ENCODE measurements at places on chromosomes 16 and 17. TPM values are rescaled to one million over a fixed set of nuclear protein-coding genes. Genes with fewer than 3 reads are reported as not detected.

GRCh38 chr17:39625198-39625785 is 1.5 kb upstream of the PPP1R1B start:
- no peak for DNase-seq

- DNase-seq, result no peak
Observed at GRCh38 chr17:58488428-58488890, 251 bp upstream of the HSF5 start.

- no peak for DNase-seq
Observed at GRCh38 chr17:39213852-39214251, 11.9 kb downstream of the STAC2 start.

DNA sequence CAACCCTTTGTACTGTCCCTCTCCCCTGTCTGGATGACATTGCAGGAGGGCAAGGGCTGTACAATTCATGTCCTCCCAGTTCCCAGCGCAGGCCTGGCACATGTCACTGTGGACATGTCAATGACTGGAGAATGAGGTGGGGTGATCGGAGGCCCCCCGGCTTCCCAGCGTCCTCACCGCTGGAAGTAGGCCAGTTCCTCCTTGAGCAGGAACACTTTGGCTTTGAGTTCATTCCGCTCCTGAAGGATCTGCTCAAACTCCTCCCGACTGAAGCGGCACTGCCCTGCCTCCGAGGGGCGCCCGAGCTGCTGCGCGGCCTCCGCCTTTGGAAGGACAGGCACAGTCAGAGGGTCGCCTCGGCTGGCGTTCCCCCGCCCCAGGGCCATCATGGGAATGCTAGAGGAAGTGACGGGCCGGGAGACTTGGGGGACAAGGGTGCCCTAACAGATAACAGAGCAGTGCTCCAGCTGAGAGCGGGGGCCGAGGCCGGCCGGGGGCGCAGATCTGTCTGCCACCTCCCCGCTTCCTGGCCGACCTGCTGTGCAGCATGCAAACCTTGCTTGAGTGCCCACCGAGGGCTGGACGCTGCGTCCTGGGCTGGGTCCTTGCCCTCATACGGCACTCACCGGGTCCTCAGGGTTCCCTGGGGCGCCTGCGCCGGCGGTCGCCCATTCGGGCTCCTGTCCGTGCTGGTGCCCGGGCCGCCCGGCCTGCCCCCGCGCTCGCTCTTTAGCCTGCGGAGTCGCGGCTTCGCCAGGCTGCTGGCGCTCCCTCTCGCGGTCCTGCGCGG is 1.3 kb downstream of the RILP start:
- no peak for DNase-seq

DNA sequence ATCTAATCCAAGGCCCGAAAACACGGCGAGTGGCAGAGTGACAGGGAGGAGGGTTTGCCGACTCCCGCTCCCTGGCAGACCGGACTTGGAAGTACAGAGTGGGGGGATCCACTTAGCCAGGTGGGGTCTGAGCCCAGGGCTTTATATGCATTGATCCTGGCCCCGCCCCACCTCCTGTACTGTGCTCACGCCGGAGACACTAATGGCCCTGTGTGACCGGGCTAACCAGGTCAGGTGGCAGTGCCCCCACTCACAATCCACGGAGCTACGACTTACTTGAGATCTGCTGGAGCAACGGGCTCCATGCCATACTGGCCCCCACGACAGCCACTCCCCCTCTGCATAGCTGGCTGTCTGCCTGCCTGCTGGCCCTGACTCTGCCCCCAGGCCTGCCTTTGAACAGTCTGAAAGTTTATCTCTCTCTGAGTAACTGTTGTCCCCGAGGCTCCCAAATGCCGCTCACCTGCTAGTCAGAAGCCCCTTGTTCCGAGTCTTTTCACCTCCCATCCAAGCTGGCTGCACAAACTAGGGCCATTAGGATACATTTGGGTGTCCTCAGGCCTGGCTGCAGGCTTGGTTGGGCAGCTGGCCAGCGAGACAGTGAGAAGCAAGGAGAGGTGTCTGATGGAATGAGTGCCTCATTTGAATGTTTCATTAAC is 28.0 kb downstream of the CACNA1G start:
- no peak for DNase-seq

DNA sequence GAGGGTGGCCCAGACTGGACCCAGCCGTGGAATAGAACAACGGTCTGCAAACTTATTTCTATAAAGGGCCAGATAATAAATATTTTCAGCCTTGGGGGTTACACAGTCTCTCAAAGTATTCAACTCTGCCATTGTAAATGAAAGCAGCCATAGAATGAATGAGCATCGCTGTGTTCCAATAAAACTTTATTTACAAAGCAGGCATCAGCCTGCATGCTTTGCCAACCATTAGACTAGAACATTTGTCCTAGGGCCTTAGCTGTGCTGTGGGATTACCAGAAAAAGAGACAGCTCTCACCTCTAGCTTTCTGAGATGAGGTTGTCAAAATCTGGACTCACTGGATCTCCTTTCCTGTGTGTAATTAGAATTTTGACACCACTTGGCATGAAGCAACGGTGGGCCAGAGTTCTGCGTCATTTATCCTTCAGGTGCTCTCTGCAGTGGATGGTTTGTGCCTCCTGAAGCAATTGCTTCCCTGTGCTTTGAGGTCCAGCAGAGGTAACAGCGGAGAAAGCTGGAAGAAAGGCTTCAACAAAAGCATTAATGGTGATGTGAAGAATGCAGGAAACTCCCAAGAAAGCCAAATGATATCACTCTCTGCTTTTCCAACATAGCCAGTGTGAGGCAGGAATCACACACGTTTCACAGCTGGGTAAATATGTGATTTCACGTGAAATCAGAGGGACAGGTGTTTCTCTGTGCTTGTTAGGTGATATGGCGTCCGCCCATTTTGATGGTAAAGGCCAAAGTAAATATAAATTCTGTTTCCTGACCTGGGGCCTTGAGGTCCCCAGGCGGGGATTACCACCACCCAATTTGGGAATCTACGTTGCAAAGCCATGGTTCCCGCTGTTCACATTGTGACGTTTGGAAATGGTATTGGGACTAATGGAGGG is 148.4 kb downstream of the PITPNC1 start:
- DNase-seq, result no peak

DNA sequence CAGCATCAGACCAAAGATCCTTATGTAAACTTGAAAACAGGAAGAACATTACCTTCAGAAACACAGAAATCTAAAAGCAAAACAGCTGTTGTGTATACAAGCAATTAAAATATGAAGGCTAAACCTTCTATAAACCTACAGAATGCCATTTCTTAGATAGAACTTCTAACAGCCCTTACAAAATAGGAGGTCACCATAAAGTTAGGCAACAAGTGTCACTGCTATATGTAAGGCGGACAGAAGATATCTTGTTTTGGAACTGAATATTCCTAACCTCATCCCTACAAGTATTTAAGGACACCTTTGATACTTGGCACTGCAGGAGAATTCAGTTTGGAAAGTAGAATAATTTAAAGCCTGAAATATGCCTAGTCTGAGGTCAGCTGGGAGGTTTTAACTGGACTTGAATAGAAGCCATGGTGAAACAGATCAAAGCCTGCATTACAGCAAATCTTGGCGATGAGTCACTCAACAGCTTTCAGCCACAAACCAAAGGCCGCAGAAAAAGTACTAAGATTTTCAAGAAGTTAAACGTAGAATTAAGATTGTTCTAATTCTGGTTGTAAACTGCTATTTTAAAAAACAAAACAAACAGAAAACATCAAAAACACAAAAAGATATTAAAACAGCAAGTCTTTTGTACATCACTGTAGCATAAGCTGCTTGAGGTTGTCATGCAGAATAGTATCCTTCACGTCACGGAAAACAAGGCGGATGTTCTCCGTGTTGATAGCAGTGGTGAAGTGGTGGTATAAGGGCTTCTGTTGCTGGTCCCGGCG is 42.7 kb downstream of the GNA13 start:
- no peak for DNase-seq

DNA sequence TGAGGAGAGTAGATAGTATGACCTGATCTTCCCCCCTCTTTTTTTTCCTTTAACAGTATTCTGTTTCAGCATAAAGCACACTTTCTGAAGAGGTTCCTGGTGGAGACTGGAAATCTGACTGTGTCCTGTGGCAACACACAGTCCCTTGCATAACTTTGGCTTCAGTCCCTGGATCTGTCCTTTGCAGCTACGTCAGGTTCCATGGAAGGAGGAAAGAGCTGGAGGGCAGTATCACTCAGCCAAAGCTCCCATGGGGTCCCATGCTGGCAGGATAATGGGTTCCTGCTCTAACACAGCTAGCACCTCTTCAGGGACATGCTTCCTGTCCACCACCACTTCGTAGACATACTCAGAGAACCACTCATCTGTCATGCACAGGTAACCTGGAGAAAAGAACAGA is 13.3 kb upstream of the SLC6A4 start:
- no peak for DNase-seq

GRCh38 chr17:34673995-34674890 is 94.9 kb downstream of the TMEM132E start:
- no peak for DNase-seq

The SLC5A11 gene
- not detected for total RNA-seq

DNA sequence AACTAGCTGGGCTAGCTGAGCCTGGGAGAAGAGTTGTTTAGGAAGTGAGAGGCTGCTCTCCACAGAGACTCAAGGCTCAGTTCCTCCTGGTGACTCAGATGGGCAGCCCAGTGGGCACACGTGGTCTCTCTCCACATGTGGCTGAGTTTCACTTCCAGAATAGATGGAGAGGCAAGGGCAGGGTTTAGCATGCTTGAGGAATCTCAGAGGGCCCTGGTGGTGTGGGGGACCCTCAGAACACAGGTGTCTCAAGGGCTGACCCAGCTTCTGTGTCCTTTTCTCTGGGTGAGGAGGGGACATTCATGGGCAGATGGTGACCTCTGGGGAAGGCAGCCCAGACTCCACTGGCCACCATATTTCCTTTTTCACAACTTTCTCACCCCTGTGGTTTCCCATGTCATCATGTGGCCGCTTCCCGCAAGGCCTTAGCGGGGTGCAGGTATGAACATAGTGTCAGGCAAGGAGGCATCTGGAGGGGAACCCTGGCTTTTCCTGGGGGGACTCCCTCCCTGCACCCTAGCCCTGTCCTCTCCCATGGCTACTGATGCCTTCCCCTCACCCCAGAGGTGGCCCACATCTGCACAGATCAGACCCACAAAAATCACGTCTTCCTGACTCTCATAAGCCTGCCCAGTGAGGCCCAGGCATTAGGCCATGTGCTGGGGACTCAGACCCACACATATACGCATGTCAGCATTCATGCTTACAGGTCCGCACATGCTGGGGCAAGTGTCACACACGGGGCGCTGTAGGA is 3.3 kb downstream of the GRN start:
- DNase-seq, result no peak

The RTN4RL1 gene
- total RNA-seq, result 5.4 TPM

The SEPTIN12 gene
- total RNA-seq, result not detected

DNA sequence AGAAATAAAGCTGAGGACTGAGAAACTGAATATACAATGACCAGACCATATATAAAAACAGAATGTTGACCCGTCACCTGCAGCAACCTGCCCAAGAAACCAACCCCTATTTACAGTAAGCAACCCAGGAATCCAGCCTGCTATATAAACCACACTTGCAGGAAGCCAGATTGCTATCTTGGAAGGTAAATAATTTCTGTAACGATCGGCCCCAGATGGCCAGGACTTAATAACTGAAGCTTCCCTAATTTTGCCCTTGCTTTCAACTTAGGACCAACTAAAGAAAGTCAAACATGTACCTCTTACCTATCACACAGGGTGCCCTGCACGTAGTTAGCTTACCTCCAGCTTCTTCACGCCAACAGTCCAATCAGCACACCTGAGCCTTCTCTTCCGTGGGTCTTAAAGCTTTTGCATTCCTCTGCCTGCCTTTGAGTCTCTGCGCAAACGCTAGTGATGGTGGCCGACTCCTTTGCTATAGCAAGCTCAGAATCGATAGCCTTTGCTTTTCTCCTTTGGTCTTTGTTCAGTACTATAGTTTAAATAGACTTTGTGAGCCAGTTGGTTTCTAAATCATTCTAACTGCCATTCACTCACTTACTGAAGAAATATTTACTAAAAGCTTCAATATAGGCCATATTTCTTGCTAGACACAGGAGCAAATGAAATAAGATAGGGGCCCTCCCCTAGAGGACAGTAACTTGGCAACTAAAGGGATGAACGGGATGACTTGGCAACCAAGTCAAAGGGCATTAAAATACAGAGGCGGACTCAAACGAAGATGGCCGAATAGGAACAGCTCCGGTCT is 31.3 kb downstream of the MPHOSPH6 start:
- DNase-seq, result no peak

DNA sequence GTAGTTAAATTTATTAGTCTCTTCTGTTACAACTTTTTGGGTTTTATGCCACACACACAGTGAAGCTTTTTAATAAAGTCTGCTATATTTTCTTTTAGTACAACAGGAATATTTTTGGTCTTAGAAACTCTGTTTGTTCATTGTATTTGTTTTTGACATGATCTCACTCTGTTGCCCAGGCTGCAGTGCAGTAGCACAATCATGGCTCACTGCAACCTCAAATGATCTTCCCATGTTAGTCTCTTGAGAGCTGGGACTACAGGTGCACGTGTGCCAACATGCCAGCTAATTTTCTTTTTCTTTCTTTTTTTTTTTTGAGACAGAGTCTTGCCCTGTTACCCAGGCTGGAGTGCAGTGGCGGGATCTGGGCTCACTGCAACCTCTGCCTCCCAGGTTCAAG is 27.1 kb downstream of the PPM1D start:
- DNase-seq, result no peak

DNA sequence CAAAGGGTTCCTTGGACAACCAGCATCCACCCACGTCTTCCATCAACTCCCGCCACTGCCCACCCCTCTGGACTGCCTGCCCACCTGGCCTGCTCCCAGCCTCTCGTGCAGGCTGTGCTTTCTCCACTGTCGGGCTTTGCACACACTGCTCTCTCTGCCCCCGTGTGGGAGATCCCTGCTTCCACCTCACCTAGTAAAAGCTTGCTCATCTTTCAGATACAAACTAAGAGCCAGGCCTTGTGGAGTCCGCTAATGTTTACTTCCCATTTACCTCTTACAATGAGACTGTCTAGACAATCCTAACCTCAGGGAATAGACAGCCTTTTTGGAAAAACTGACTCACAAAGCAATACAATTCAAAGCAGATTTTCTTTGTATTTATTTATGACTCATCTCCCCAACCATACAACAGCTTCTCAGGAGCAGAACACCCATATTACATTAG is 67.6 kb downstream of the USP31 start:
- no peak for DNase-seq

The ZPBP2 gene
- not detected for total RNA-seq

- no peak for DNase-seq
Observed at GRCh38 chr16:56753410-56753809, 23.5 kb downstream of the NUP93 start.

DNA sequence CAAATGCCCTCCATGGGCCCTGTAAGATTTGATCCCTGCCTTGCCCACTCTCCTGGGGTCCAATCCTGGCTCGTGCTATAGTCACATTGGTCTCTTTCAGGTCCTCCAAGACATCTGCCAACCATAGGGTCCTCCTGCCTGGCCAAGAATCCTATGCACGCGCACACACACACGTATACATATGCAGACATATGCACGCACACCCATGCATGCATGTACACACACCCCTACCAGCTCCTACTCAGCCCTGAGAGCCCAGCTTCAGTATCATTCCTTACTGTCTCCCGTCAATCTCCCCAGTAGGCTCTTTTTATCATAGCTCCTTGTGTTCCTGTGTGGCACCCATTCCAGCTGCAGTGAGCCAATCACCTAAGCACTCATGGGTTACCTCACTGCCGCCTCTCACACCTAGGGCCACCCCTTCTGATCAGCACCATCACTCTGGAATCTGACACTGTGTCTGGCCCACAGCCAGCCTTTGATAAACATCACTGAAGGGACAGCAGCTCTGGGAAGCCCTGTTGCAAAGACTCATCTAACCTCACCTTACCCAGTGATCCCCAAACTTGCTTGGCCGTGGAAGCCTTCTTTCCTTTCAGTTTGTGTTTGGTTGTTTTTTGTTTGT is 7.9 kb upstream of the DNAH17 start:
- DNase-seq, result no peak
